ENCODE measurements at places on chromosomes 3 and 15. TPM values are rescaled to one million over a fixed set of nuclear protein-coding genes. Genes with fewer than 3 reads are reported as not detected.

The PRR20G gene
- not detected for total RNA-seq

The A4GNT gene
- total RNA-seq: not detected

The CRYGS gene
- 12.1 TPM for total RNA-seq

The LRRC3B gene
- not detected for total RNA-seq

The ZCWPW2 gene
- 0.61 TPM for total RNA-seq

The HAPLN3 gene
- 126 TPM for total RNA-seq

The CHRM5 gene
- not detected for total RNA-seq

The SLC27A2 gene
- total RNA-seq: 0.75 TPM

The GOLGA6D gene
- not detected for total RNA-seq

The GNAI2 gene
- 292 TPM for total RNA-seq

The KLHL40 gene
- not detected for total RNA-seq

The ISLR gene
- not detected for total RNA-seq

The TPRG1 gene
- total RNA-seq: 61.4 TPM

The UBL7 gene
- 42.4 TPM for total RNA-seq

The FOXB1 gene
- total RNA-seq: not detected

The AADACL2 gene
- total RNA-seq: not detected

The THAP10 gene
- 0.41 TPM for total RNA-seq

The COL6A5 gene
- total RNA-seq: not detected

DNA sequence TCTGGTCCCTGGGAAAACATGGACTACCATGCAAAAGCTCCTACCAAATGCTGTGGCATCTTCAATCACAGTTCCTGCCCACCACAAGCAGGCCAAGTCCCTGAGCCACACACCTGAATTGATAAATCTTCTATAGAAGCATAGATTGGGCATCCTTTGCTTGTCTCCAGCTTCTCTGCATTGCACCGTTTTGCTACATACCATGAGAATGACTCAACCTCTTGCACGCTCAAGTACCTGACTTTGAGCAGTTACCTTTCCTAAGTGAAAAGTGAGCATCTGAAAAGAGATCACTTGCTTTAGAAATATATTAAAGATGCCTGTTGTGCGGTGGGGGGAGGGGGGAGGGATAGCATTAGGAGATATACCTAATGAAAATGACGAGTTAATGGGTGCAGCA is 31.3 kb downstream of the GATM start:
- no peak for DNase-seq

DNA sequence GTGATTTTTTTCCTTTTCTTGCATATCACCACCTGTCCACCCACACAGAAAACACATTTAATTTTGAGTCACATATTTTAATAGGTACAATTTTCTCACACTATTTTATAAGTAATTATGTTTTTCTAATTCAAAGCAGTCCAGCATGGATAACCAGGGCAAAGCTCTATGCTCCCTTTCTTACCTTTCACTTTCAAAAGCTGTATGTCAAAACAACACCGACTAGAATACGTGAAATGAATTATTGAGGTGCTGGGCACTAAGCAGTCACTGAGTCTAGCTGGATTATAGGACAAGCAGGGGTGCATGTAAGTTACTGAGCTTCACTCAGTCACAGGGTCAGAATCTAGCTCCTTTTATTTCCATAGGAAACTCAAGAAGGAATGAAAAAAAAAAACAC is 60.6 kb downstream of the LSAMP start:
- no peak for DNase-seq

GRCh38 chr15:43948691-43949325 is 122.0 kb downstream of the WDR76 start:
- no peak for DNase-seq

DNA sequence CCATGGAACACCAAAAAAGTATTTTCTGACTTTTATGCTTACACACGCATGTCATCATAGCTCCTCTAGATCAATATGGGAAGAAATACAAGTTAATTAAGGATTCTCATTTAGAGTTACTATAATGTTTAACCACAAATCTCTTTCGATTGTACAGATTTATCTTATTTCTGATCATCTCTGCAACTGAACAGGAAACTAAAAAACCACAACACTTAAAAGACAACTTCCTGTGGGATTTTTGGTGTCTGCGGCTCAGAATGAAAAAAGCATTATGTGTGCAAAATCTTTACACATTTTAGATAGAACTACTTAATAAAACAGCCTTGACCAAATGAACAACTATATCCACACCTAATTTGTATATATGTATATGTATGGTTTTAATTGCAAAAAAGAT is 3.0 kb upstream of the TJP1 start:
- peak; percentile 66 for DNase-seq

DNA sequence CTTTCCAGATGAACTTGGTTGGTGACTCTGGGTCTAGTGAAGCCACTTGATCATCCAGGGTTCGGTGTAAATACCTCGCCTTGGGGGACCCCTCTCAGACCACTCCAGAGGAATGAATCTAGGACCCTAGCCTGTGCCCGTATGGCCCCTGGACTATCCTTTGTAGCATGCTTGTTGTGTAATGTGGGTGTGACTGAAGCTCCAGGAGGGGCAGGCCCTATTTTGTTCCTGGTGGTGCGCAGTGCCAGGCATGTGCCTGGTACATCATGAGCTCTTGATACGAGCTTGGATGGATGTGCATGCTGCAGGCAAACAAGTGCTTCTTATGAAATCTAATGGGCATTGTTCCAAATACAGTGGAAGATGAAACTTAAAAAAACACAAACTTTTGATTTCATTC is 82.8 kb downstream of the EBLN2 start:
- no peak for DNase-seq

GRCh38 chr3:59978979-59979378 is 929.2 kb upstream of the CFAP20DC start:
- no peak for DNase-seq

DNA sequence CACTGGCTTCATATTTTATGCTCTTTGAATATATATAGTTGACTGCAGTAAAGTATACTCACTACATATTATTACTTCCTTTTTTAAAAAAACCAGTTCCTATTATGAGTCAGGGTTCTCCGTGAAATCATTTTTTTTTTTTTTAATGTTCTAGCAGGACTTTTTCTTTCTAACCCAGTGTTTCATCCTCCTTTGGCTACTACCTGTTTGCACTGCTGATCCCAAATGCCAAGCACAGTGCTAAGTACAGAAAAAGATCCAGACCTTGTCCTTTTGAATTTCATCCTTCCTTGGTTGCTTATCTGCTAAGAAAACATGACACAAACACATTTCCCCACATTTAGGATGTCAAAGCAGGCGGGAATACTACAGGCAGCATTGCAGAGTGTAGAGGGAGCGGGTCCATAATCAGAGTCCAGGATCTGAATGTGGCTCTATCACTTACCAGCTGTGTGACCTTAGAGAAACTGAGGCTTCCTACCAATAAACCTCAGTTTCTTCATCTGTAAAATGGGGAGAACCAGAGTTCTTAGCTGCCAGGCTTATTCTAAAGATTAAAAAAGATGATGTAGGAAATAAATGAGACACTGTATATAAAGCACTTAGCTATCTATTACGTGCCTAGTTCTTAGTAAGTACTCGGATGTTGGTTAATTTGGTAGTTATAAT is 37.2 kb upstream of the ANPEP start:
- DNase-seq: no peak

DNA sequence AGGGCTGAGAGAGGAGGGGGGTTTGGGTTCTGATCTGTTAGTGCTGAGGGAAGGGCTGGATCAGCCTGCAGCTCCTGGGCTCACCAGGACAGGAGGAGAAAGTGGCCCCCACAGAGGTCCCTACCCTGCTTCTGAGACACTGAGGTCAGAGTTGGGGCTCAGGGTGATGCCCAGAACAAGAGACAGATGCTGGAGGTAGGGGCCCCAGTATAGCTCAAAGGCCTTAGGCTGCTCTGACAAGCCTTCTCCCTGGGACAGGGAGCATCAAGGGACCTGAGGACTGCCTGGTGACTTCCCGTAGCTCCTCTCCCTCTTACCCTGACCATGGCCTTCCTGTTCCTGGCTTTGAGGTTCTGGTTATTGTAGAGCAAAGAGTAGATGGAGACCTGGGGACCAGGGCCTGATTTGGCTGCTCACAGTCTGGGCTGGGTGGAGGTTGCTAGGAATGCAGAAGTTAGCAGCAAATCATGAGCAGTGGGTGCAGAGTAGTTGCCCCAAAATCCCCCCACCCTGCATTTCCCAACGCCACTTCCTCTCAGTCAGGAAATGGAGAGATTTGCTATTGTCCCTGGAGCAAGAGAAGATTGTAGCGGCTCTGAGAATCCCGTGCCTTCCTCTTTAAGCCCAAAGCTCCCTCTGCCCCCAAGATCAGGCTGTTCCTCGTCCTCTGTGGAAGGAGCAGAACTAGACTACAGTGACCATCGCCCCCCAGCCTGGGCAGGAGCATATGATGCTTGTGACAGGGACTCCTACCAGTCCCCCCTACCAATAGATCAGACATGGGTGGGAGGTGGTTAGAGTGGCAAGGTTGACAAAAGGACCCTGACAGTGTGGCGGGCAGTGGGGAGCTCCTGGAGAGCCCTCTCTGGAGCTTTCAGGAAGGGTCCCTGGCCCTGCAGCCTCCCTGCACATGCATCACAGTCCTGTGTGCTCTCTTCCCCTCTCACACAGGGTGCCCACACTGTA is 47.4 kb upstream of the SEC22A start:
- no peak for DNase-seq

DNA sequence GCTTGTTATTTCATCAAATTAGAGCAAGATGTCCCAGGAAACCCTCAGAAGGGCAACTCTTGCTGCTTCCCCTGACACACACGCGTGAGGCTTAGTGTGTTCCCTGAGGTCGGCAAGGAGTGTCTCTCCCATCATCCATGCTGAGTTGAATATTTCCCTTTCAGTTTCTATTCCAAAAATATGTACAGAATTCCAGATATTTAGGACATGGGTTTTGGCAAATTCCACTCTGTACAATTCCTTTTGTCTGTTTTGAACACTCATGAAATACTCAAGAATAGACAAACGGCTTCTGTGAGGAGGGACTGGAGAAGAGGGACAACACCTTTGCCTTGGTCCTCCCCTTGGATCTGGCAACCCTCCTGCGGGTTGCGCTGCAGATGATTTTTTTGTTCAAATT is 138.0 kb downstream of the DUT start:
- DNase-seq: no peak

GRCh38 chr3:45781841-45782240 is 14.5 kb downstream of the SLC6A20 start:
- no peak for DNase-seq

DNA sequence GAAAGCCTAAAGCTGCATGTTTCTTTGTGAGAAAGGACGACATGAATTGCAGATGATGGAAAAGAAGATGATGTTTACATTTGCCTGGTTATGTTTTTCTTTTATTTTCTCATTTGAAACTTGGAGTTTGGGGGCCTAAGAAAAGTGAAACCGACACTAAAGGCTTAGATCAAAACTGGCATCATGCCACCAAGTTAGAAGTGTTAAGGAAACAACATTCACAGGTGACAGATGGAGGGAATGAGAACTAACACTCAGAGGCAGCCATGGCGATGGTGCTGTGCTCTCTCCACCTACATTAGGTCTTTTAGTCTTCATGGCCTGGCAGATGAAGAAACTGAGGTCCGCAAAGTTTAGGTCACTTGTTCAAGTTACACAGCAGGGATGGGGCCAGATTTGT is 923.6 kb downstream of the TUSC7 start:
- DNase-seq: no peak

DNA sequence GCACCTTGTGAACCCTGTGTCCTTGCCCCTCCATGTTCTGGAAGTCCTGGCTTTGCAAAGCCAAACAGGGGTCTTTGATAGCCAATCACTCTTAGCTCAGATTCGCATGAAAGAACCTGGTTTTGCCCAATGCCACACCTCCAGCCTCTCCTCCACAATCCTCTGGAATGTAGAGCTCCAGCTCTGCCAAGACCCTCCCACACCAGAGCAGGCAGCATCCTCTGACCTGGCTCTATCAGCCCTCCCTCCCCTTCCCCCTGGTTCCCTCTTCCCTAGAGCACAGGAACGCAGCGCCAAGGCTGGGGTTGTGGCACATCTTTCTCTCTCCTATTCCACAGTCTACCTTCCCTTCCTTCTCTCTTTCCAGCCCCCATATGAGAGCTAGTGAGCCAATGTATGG is 133.3 kb downstream of the RPLP1 start:
- no peak for DNase-seq

DNA sequence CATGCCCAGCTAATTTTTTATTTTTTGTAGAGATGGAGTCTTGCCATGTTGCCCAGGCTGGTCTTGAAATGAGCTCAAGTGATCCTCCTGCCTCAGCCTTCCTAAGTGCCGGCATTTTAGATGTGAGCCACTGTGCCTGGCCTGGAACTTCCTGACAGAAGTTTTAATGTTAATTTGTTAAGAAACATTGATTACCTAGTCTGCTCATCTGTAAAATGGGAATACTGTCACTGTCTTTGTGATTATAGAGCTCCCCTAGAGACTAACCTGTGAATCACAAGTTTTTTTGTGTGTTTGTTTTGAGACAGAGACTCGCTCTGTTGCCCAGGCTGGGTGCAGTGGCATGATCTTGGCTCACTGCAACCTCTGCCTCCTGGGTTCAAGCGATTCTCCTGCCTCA is 4.3 kb upstream of the EIF3J start:
- DNase-seq: no peak

DNA sequence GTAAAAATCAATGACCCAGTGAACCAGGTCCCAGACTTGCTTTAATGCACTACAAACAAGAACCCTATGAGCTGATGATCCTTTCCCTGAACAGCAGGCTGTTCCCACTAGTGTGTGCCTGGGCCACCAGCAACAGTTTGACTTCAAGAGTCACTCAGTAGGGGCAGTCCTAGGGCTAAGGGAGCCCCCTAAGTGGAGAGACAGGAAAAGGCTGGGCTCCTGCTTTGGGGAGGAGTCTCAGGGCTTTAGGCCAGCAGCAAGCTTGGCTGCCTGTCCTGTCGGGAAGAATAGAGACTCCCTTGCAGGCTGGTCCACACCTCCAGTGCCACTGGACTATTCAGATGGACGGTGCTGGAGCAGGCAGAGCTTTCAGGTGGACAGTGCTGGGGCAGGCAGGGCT is 29.4 kb upstream of the ADCY5 start:
- no peak for DNase-seq

- DNase-seq: no peak
Observed at GRCh38 chr3:1506090-1506489, 413.3 kb downstream of the CNTN6 start.

GRCh38 chr3:28989646-28990089 is 291.2 kb upstream of the RBMS3 start:
- DNase-seq: no peak

- DNase-seq: no peak
Observed at GRCh38 chr3:187995043-187995400, 158.9 kb upstream of the LPP start.

DNA sequence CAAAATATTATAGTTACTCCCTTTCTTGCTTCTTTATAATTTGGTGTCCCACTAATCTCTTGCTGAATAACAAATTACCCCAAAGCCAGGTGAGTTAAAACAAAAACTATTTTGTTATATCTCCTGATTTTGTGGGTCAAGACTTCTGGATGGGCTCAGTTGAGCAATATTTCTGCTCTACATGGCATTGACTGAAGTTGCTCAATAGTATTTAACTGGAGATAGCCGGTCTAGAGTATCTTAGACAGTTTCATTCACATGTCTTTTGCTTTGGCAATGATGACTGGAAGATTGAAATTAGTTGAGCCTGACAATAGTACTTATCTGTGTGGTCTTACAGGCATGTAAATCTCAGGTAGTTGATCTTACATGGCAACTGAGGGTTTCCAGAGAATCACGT is 51.0 kb upstream of the TP63 start:
- DNase-seq: no peak
